ENCODE measurements at places on chromosomes 7 and 10. TPM values are rescaled to one million over a fixed set of nuclear protein-coding genes. Genes with fewer than 3 reads are reported as not detected.

DNA sequence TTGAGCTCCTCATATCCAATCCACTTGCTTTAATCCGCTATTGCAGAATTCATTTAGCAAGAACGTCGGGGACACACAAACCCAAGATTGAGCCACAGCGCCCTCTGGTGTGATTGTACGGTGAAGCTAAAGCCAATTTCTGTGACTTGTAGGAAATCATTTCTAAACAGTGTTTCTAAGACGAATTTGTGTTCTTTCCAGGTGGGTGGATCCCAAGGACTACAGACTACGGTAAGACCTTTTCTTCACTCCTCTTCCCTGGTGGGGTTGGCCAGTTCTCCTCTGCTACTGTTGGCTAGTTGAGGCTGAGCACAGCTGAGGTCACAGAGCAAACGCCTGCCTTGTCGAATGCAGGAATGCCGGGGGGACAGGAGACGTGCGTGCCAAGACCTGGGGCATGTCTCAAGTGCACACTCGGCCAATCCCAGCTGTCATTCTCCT is 5.2 kb downstream of the DMBT1 start:
- peak; percentile 71 for DNase-seq

DNA sequence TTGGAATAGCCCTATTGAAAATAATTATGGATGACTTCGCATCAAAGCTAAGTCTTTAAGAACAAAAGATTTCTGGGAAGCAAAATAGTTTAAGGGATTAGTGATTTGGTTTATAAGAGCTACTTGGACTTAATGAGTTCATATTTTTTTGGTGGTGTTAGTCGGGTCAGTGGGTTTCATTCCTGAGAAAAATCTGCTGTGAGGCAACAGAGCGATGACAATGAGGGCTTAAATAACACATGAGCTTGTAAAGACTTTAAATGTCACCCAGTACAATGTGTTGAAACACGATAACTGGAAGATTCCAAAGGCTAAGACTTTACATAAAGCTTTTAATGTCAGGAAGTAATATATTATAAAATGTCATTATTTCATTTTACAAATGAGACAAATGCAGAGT is 178.8 kb downstream of the ARL4A start:
- no peak for DNase-seq

DNA sequence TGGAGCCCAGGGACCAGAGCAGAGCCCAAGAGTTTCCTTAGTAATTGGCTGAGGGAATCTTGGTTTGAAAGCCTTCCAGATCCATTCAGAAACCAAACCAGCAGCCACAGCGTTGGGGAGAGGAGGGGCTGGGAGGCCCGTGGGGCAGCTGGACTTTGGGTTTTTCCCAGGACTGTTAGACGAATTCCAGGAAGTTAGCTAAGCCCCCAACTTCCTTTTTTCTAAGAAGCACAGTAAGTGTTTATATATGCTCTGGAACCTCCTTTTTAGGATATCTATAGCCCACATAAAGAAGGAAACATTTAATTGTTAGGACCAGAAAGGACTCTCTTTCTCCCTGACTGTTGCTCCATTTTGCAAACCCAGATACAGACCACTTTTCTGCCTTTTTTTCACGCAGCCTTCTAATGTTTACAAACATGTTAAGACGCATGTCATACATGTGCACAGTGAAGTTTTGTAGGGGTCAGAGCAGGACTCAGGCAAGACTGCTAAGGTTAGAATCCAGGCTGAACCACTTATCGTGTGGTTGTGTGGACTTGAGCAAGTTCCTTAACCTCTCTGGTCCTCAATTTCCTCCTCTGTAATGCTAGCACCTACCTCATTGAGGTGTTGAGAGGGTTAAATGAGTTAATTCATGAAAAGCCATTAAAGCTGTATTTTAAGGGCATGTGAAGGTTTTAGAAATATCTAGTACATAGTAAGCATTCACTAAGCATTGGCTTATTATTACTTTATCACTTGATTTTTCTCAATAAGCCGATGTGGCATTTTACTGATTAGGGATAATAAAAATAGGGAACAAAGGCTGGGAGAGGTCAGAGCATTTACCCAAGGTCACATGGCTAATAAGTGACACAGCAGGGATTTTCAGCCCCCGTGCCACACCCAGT is 42.4 kb downstream of the TBATA start:
- no peak for DNase-seq

- no peak for DNase-seq
Observed at GRCh38 chr7:142860968-142861367, 6.1 kb downstream of the EPHB6 start.

The ZCCHC24 gene
- total RNA-seq, result 3.8 TPM

The OR2A42 gene
- total RNA-seq, result not detected

The LZTS2 gene
- 71.3 TPM for total RNA-seq

The SSMEM1 gene
- not detected for total RNA-seq
